ENCODE measurements at places on chromosomes 4 and X.

DNA sequence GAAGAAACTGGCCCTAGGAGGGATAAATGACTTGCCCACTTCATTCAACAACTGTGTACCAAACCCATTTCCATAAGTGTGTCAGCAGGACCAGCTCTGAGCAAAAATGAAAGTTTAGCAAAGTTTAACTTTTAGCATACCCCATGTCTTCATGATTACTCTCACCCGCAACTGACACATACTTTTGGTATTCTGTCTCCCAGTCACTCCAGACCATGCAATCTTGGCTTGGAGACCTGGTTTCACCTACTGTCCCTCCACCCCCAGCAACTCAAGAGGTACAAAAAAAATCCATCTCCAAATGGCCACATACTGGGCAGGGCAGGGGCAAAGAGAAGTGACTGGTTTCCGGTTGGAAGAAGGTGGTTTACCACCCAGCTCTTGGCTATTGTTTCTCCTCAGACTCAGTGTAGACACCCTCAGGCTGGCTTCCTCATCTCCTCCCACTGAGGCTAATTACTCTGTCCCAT lies 79.8 kb downstream of the RLIM start:
- no peak for DNase-seq

- no peak for DNase-seq
Measured at GRCh38 chrX:130083107-130083490, 27.2 kb downstream of the ELF4 start.

DNA sequence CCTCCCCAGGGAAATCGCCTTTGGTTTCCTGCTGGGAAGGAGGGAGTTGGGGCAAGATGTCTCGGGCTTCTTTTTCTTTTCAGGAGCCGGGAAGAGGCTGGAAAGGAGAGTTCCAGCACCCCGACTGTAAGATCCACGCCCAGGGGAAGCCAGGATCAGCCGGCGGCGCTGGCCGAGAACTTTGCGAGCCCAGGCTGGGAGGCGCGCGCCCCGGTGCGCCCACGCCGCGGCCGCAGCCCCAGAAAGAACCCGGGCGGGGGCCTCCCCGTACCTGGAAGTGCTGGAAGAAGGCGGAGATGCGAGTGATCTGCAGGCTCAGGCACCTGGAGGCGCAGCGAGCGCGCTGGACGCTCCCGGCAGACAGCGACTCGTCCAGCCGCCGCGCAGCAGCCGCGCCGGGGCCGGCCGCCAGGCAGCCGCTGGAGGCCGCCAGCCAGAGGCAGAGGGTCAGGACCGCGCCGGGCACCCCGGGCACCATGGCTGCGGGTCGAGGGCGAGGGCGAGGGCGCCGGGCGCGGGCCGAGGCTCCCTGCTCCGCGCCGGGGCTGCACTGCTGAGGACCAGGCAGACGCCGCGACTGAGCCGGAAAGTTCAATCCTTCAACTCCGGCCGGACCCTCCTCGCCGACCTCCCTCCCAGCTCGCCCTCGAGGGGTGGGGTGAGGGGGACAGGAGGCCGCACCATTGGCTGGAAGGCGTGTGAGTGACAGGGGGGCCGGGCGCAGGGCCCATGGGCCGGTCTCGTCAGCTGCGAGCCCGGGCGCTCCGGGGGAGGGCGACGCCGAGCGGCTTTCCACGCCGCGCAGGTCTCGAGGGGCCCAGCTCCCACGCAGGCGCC lies at the start of gene ANOS1:
Gene ANOS1, minus strand, starts transcription at position 579 of the 837 bp plus-strand sequence. Its CDS starts 101 bp downstream, at position 478.
- DNase-seq: no peak

DNA sequence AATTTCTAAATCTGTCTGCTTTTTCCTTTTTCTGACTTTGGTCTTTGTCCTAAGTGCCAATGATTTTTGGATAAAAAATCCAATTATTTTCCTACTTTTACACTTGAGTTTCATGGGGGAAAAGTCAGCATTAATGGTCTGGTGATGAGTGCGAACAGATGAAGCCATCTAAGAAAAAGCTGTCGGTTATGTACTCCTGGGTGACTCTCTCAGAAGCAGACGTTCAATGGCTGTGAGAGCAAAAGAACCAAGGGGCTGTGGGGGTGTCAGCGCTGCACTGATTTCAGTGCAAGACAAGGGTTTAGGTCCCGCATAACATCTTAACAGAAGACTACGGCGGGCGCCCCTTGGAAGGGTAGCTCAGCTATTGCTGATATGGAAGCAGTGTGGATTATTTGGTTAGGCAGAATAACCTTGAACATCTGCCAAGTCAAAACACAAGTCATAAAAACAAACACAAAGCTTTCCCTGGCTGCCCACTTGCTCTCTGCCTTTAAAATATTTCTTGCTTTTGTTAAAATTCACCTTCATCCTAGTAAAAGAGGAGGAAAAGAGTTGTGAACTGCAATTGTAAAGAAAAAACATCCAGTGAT lies 240.5 kb downstream of the MAML3 start:
- no peak for DNase-seq

- DNase-seq: no peak
Measured at GRCh38 chr4:96312046-96312685, 472.3 kb downstream of the PDHA2 start.

DNA sequence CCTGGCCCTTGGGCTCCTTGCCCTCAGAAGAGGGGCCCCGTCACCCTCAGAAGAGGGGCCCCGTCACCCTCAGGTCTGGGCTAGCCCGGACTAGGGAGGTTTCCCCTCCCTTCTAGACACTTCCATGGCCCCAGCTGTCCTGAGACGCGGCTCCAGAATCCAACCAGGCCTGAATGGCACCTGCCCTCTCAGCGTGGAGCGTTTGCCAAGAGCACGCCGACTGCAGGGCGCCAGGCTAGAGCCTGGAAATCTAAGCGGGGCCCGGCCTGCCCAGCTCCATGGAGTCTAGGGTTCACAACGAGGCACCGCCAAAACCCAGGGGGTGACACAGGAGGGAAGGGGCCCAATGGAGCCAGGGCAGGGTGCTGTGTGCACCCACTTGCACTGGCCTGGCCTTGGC lies 7.8 kb upstream of the ATP2B3 start:
- no peak for DNase-seq

DNA sequence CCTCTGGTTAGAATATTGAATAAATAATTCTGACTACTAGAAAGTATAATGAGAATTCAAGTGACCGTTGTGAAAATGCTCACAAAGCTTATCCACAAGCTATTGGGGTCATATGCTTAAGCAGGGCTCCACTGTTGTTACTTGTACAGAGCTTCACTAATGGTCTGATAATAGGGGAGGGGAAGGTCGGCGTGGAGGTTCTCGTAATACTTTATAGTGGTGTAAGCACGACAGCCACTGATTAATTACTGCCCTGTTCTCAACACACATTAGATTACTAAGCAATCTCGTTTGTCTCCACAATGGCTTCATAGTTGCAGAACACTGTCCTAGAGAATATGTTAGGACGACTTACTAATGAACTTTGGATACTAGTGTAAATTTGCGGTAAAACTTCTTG lies 11.6 kb downstream of the UNC5C start:
- no peak for DNase-seq

- no peak for DNase-seq
Measured at GRCh38 chr4:126790633-126791032, 842.1 kb upstream of the INTU start.

- DNase-seq: no peak
Measured at GRCh38 chr4:84952004-84952403, 14.5 kb downstream of the WDFY3 start.

DNA sequence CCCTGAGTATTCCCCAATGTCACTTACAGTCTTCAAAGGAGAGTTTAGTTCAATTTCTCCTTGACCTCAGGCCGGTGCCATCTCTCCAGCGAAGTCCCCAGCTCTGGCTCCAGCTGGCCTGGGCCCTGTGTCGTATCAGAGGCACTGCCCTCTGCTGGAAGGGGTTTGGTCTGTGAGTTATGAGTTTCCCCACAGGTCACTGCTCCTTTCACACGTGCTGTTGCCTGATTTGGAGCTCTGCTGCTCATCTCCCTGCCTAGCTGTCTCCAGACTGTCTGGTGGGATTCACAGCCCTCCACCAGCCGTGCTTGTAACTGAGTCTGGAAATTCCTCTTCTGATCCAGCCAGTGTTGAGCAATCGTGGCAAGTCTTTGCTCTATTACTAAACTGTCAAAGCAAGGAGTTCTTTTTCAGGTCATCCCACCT lies at the start of gene RAP2C:
Gene RAP2C, minus strand, starts transcription at position 105 of the 426 bp plus-strand sequence. CDS start 2,179 bp downstream, outside the sequence.
- DNase-seq: peak; percentile 18

GRCh38 chr4:51835079-51835478 lies 7.9 kb upstream of the DCUN1D4 start:
- no peak for DNase-seq

DNA sequence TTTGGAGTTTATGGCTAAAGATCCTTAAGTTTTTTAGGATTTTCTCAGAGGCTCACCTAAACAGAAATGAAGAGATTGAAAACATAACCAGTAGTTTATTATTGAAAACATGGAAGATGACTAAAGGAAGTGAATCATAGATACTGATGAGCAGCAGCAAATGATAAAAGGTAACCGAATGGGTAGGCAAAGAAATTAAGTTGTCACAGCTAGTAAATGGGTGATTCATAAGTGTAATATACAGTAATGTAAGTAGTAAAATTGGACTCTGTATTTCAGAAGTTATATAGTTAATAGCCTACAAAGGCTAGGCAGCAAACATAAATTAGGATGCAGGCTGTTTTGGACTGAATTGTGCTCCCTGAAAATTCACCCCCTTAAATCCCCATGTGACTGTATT lies 59.0 kb upstream of the ADGRA3 start:
- DNase-seq: no peak
